ENCODE measurements at places on chromosomes 7 and 10.
A peak's percentile ranks its signal among the peaks of the same experiment; 100 is the strongest.

GRCh38 chr10:100403734-100404133 is 56.7 kb downstream of the SCD start:
- DNase-seq = no peak

DNA sequence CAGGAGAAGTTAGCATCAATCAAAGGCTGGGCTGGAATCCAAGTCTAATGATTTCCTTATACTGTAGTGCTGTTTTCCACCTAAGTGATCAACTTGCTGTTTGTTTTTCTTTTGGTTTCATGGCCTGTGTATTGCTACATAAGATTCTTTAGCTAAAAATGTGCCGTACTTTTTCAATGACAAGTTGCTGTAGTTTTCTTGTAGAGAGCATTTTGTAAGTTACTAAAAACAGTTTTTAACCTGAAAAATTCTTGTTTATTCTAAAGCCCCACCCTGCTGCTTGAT is 1.3 kb downstream of the HELLS start:
- peak; percentile 13 for DNase-seq

- DNase-seq = no peak
These were observed 307.8 kb downstream of the PRPF18 start for GRCh38 chr10:13894412-13895093.

DNA sequence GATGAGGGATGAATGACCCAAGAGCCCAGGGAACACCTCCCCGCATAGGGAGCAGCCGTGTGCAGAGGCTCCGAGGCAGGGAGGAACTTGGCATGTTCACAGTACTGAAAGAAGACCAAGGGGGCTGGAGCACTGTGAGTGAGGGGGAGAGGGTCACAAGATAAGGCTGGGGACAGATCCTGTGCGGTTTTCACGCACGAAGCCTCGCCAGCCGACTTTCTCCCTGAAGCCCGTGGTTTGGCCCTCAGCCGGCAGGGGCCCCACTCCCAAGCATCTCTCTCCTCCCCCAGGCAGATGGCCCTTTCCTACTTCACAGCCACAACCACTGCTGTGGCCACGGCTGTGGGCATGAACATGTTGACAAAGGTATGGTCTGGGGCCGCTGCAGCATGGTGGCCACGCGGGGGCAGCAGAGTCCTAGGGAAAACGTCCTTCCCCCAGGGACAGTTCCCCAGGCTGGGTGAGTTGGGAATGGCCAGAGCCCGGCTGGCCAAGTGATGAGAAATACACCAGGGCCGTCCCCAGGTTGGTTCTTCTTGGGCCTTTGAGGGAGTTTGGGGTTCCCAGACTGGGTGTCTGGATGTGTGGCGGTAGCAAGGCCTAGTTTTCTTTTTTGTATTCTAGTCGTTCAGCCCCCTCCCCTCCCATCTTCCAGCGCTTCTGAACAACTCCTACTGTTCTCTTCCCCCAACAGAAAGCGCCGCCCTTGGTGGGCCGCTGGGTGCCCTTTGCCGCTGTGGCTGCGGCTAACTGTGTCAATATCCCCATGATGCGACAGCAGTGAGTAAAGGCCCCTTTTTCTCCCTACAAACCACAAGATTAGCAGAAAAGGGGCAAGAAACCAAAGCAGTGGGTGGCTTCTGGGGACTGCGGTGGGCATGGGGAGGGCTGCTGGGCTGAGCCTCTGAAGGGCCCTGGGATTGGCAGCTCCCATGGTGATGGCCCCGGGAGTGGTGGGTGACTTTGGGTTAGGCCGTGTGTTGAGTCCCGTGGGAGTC is 14.4 kb upstream of the WBP1L start:
- peak; percentile 75 for DNase-seq

- DNase-seq = no peak
These were observed 113.9 kb upstream of the PRR15 start for GRCh38 chr7:29449569-29450260.

- DNase-seq = peak; percentile 9
These were observed 41.4 kb upstream of the IKZF1 start for GRCh38 chr7:50262916-50263690.

GRCh38 chr10:30554440-30554825 is 75.1 kb downstream of the LYZL2 start:
- no peak for DNase-seq

DNA sequence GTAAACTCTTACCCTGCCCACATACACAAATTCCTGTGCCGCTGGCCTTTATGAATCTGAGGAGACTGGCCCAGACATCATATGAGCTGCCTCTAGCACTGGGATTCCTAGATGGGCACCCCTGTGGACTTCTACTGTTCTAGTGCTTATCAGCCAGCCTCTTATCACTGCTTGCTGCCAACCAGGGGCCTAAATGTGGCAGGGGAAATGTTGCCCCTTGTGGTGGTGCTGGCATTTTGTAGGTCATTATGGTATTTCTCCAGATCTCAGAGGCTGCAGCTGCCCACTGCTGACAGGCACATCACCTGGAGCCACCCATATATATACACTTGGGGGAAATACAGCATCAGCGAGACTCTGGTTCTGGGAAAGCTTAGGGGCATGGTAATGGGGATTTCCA is 5.4 kb downstream of the SFR1 start:
- DNase-seq = peak; percentile 37

DNA sequence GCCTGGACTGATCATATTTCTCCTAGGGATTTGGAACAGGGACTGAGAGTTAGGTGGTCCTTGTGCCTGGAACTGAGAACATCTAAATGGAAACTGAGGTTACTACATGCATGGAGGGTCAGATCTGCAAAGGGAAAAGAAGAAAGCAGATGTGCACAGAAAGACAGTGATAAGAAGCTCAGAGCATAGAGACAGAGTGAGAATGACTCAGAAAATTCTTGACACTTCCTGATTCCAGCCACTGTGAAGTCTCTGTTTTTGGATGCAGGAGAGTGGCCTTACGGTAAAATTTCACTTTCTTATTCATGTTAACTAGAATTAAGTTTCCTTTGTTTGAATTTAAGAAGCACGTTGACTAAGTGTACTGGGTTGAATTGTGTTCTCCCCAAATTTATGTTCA is 241.7 kb downstream of the TMEM26 start:
- no peak for DNase-seq

DNA sequence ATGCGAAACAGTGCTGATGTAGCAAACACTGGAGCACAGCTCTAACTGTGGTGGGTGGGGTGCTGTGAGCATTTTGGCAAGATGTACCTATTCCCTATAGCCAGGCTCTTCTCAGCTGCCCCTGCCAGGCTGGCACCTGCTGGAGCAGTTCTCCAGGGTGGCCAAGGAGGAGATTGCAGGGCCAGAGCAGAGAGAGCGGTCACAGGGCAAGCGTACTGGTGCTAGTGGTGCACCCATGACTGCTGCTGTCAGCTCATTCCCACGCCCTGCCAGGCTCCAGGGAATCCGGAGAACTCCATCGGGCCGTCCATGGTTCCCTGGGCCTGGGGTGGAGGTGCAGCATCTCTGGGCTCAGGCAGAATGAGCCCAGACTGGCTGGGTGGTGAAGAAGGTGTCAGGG is 2.1 kb downstream of the COL13A1 start:
- DNase-seq = no peak

DNA sequence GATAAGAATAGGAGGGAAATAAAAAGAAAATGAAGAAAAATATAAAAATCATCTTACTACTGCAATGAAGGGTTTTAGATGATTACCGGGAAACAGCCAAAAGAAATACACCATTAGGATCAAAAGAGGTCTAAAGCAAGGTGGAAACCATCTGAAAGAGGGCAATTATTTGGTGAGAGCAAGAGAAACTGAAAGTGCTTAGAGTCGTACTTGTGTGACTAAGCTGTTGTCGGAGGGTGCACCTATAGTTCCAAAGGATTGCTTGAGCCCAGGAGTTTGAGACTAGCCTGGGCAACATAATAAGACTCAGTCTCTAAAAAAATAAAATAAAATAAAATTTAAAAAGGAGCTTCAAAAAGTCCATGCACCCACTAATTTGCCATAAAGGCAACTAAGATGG is 169.5 kb downstream of the DKK1 start:
- DNase-seq = no peak

DNA sequence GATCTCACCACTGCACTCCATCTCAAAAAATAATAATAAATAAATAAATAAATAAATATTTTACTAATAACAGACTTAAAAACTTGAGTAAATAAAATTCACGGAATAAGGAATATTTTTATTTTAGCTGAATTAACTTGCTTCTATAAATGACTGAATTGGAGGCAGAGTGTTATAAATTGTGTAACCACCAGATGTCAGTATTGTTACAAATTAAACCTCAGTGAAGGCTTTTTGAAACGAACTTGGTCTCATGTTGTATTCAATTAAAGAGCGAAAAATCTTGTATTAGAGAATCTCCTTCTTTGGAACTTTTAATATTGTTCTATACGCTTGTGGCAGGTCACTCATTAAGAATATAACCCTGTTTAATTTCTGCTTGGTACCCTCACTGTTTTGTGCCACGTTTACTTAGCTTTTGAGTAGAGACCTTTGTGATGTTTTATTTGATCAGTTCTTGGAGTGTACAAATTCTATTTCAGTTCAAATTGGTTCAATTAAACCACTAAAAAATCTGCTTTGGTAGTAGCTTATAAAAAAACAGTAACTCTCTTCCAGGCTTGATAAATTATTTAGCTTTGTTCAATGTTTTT is 45.6 kb upstream of the SCIN start:
- peak; percentile 39 for DNase-seq

DNA sequence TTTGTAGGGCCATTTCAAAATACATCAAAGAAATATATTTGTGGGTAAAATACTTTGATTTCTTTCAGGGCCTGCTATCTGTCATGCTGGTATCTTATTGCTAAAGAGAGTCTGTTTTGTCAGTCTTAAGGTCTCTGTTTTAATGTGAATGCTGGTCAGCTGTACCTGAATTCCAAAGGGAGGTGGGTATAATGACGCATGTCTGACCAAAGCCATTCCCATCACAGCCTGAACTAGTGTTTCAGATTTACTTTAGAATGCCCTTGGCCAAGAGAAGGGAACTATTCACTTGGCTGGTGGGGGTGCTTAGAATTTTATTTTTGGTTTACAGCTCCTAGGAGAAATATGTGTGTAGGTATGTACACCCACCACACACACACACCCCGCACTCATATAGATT is 30.6 kb upstream of the MYL10 start:
- DNase-seq = no peak

GRCh38 chr10:31341552-31341951 is 22.5 kb downstream of the ZEB1 start:
- DNase-seq = no peak

- no peak for DNase-seq
These were observed 646 bp downstream of the SGCE start for GRCh38 chr7:94655126-94655847.

DNA sequence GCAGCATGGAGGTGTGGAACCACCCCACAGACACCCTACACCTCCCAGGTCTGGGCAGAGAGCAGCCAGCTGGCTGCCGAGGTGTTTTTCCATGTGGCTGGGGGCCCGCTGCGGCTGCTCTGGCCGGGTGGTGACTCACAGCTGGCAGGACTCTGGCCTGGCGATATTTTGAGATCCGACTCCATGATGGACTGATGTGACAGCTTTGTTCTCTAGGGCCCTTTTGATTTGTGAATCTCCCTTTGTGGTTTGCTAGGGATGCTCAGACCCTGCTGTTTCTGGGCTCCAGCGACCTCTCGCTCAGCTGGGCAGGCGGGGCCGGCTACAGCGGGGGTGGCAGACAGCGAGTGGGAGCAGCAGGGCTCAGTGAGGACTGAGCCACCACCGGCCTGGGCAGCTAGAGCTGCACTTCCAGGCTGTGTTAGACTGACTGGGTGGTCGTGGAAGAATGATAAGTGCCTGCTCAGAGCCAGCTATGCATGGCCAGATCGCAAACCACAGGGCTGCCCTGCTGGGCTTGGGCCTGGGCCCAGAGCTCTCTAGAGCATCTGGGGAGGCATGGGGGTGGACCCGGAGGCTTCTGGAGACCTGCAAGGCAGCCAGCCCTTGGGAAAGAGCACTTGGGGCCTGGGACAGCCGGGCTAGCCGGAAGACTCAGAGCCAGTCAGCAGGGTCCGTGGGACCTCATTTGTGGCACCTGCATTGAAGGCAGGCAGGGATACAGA is 46.2 kb upstream of the GDF10 start:
- DNase-seq = no peak

DNA sequence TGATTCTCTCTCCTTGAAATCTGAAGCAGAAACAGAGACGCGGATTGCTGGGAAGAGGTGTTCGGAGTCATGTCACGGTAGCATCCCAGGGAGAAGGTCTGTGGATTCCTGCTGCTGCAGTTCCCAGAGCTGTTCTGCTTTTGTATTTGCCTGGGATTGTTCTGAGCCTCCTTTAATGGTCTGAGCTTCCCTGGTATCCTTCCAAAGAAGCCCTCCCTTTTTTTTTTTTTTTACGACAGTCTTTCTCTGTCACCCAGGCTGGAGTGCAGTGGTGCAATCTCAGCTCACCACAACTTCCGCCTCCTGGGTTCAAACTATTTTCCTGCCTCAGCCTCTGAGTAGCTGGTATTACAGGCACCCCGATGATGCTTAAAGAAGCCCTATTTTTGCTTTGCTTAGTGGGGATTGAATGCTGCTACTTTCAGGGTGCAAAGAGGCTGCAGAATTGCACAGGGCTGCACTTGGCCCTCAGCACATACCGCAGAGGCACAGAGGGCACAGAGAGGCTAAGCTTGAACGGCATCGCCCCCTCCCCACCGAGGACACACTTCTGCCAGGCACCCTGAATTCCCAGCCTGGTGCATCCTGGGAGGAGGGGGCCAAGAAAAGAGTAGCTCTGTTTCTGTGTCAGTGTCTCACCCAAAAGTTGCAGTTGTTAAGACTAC is 208.6 kb upstream of the GALNT17 start:
- no peak for DNase-seq

DNA sequence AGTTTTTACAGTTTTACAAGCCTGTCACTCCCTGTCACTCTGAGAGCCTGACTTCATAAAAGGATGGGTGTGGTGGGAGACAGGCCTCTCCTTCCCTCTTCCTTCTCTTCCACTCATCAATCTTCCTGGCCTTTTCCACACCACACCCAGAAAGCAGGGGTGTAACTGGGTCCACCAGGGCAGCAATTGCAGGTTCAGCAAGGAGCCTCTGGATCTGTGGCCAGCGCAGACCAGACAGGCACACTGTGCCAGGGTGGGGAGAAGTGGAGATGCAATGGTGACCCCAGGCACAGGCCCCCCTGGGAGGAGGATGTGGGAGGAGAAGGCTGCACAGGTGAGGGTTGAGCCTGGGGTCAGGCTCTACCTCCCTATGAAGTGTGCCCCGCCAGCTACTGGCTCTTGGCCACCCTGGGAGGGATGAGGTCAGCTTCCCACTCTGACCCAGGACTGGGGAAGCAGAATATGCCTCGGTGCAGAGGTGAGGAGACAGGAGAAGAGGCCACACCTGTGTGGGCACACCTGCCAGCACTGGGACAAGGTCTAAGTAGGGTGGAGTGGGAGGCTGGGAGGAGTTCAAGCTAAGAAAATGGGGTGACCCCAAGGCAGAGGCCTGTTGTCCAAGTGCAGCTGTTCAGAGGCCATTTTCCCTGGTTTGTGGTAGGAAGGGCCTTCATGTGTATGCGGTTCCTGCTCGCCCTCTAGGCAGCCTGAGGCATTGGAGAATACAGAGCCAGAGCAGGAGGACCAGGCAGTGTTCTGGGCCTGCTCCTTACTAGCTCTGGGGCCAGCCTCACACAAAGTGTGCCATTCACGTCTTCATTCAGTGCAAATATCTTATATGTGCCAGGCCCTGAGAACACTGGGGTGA is 20.2 kb upstream of the TMEM72 start:
- no peak for DNase-seq

Measured in hematopoietic multipotent progenitor cell treated with erythropoietin and hydrocortisone succinate and interleukin-3 and kit ligand, for 15 days (in vitro differentiated cells).